ENCODE measurements at places on chromosomes 1 and 21.

- no peak for DNase-seq
Observed at GRCh38 chr1:30418939-30419720, 304.3 kb downstream of the MATN1 start.

DNA sequence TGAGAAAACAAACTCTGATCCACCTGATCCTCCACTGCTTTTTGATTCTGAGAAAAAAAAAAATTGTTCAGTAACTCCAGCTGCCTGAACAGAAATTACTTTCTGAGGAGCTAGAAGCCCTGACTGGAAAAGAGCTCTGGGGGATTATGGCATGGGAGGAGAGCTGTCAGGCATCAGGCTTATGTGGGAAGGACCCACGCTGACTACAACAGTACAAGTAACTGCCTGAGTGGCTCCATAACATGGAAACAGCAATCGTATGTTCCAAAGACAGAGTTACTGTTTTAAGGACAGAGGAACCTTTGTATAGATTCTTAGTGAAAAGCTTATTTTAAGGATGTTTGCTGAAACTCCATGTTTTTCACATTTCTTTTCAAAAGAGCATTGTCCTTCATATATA, 1.2 kb upstream of the ANGPTL7 start:
- no peak for DNase-seq

- DNase-seq, result no peak
Observed at GRCh38 chr1:25899792-25900191, 6.4 kb downstream of the STMN1 start.

DNA sequence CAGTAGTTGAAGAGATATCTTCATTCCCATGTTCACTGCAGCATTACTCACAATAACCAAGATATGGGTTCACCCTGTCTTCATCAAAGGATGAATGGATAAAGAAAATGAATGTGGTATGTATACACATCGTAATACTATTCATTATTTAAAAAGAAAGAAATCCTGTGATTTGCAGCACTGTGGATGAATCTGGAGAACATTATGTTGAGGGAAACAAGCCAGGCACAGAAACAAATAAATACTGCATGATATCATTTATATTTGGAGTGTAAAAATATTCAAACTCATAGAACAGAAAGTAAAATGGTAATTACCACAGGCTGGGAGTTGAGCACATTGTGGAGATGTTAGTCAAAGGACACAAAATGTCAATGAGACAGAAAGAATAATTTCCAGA, 977.2 kb downstream of the AMY1C start:
- no peak for DNase-seq

GRCh38 chr1:159211331-159212136, 6.9 kb downstream of the ACKR1 start:
- no peak for DNase-seq

- DNase-seq, result no peak
Observed at GRCh38 chr1:145927916-145928643, 796 bp upstream of the RBM8A start.

GRCh38 chr21:29219165-29219770, 79.5 kb upstream of the BACH1 start:
- DNase-seq, result no peak

GRCh38 chr1:30966690-30967369, 58.3 kb upstream of the SDC3 start:
- no peak for DNase-seq

DNA sequence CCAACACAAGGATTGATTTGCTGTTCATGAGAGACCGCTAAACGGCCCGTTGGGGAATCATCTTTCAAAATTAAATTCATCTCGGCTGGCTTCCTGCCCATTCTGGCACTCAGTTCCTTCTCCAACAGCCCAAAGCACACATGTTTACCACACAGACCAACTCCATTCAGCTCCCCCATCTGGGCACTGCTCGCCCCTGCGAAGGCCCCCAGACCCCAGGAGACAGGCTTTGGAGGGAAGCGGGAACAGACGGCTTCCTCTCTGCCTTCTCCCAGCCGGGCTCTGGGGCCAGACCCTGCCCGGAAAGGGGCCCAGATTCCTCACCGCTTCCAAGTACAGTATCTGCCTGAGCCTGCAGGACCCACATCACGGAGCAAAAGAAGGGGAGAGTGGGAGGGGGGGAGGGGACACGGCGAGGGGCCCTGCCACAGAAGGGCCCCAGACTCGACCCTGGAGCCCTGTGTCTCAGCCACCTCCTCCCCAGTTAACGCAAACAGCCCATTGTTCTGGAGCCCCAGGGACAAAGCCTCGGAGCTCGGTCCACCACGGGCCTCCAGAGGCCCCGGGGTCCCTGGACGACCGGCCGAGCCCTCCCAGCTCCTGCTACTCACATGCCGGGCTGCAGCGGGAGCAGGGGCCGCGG, 660 bp downstream of the MEGF6 start:
- no peak for DNase-seq

DNA sequence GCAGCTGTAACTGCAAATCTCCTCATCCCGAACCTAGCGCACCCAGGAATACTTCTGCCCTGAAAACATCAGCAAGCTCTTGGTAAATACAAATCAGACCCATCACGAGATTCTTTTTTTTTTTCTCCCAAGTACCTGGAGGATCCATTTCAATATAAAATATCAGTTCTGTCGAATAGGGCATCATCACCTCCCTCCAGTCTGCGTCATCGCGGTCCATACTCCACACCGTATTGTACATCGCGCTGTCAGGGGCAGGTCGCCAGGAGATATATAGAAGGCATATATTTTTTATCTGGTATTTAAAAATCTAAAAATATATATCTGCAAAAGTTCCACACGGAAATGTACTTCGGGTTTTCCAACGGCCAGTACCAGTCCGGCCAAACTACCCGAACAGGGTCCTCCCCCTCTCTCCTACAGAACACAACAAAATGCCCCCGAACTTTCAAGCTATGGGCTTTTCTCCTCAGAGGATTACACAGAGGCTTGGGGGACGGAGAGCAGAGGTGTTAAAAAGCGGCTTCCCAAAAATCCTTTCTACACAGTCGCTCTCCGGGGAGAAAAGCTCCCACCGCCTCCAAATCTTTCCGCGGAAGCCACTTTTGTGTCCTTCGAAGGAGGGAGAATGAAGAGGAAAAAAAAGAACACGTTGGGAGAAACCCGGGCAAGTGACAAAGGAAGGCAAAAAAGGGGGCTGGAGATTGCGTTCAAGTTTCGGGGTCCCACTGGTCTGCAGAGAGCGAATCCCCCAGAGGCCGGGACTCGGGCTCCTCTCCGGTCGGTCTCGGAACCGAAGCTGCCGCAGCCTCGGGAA, 509 bp downstream of the PIK3R3 start:
- DNase-seq, result no peak

- DNase-seq, result no peak
Observed at GRCh38 chr1:26838474-26839338, 12.2 kb downstream of the ZDHHC18 start.

GRCh38 chr1:36614571-36614970, 131.9 kb upstream of the CSF3R start:
- no peak for DNase-seq

- DNase-seq, result no peak
Observed at GRCh38 chr1:96583903-96584302, 137.7 kb upstream of the PTBP2 start.

DNA sequence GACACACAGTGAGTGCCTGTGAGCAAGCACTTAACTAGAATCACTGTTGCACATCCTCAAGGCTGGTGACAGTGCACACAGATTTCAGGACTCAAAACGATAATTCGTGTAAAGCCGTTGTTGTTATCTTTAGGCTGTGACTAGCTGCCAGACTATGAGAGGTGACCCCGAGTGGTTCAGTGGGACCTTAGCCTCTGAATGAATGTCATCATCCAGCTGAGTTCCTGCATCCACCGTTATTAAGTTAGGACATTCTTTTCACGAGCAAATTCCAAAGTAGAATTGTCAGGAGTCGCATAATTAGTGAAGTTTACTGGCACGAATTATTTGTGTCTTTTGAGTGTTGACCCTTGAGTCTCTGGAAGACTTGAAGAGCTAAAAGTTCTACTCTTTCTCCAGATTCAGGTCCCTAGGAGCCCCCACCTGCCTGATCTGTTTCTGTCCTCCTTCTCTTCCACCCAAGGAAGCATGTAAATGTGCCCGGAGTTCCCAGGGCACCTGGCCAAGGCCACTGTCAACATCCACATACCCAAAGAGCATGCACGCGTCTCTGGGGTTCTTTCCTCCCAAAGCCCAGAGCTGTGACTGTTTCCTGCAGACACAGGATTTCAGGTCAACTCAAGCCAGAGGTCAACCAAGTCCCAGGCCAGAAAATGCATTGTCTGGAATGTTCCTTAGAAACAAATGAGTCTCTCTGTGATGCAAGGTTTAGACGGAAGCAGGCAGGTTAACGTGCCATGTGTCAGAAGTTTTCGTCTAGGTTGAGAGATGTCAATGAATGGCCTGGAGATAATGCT, 207.2 kb downstream of the TOMM20 start:
- DNase-seq, result no peak

DNA sequence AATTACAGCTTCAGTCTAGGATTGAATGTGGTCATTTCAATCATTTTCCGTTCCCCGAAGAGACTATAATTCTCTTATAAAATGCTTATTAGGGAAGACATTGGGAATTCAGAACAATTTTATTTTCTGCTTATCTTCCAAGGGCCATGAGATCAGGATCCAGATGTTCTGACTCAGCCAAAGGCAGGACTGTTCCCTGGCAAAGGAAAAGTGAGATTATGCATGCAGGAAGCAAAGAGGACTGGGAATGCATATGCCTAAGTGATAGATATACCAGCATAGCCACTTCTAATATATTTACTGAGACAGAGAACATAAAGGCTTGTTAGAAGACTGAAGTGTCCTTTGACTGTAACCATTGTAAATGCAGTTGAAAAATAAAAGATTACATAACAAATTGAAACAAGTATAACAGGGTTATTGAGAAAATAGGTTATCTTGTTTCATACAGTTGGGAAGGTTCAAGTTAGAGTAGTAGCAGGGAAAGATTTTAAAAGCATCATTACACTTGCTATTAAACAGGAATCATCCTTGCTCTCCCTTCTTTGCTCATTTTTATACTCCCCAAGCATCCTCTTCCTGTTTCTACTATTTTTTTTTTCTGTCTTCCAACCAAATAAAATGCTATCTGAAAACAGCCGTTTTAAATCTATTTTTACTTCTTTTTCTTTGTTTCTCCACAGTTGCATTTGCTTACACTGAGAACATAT, 439.6 kb upstream of the ADAMTS5 start:
- DNase-seq, result no peak

DNA sequence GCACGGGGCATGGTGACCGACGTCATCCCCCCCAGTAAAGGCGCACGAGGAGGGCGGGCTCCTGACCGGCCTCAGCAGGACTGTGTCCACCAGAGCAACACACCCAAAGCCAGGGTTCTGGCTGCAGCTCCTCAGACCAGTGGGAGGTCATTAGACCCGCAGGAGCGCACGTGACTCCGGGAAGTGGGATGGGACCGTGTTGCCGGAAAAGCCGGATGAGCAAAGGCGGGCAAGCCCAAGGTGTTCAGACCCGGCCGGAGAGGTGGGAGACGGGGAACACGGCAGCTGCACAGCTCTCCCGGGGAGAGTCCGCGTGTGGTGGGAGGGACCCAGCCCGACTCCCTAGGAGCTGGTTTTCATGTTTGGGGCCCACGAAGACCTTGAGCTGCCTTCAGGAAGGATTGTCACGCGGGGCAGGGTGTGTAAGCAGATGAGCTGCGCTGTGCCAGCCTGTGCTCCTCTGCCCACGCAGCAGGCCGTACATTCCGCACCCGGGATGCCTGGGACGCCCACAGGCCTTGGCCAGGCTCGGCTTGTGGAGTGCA, 20.6 kb upstream of the TRAPPC10 start:
- no peak for DNase-seq

- DNase-seq, result no peak
Observed at GRCh38 chr1:56535939-56536338, 43.4 kb downstream of the PLPP3 start.

DNA sequence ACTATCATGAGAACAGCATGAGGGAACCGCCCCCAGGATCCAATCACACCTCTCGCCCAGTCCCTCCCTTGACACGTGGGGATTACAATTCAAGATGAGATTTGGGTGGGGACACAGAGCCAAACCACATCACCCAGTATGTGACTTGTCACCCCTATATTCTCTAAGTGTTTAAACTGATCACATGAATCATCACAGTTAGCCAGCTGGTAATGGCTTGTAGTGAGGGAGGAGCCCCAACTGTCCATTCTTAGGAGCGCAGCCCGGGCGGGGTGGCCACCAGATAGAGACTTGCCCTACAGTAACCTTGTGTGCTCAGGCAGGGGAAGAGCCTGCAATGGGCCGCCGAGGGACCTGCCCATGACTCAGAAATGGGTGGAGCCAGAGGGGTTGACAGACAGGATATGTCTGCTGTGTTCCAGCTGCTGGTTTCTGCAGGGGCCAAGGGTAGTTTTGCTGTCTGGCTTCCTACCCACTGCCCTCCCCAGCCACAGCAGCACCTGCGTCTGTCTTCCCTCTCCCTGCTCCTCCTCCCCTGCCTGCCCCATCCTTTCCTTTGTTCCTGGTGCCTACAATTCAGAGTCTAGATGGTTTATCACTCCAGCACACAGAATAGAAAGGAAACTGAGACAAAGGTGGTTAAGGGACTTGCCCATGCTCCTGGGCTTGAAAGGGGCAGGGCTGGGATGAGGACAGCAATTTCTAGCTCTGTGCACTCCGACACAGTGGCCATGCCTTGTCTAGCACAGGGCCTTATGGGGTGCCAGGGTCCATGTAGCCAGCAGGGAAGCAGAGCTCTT, 9.2 kb downstream of the ABCG1 start:
- DNase-seq, result no peak

DNA sequence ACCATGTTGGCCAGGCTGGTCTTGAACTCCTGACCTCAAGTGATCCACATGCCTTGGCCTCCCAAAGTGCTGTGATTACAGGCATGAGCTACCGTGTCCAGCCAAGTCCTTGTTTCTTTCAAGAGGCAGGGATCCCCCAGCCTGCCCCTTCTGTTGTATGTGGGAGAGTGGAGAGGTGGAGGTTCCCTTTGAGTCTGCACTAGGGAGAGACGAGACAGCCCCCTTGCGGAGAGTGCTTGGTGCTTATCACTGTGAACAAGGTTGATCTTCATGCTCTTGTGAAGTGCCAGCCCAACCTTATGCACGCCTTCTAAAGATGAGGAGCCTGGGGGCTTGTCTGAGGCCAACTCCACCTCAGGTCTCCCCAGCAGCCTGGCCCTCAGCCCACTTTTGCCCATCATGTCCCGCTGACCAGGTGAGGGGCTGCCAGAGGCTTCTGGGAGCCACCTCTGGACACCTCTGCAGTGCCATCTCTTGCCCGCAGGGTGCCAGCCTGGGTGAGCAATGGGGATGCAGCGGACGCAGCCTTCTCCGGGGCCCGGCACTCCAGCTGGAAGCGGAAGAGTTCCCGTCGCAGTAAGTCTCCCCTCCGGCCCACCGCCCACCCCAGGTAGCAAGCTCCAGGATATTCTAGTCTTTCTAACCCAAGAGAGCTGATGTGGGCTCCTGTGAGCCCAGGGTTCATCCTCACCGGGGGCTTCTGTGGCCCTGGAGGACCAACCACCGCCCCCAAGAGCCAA, 62.3 kb downstream of the ARHGEF10L start:
- DNase-seq, result no peak

DNA sequence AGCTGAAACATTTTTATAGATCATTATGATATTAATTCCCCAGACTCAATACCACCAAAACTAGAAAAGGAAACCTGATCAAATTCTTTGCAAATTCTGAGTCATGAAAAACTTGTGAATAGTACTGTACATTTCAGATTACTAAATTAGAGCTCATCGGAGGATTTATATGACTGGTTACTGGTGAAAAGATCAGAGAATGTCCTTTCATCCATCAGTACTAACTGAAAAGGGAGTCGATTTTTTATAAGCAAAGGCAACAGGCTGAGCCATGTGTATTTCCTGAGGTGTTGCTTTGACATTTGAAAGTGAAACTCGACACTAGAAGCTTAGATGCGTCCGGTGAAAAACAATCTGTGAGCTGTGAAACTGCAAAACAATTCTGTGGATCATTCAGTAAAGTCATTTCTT, 155.7 kb downstream of the TNFSF18 start:
- DNase-seq, result no peak

- DNase-seq, result no peak
Observed at GRCh38 chr1:221448585-221449175, 293.2 kb downstream of the DUSP10 start.

Measured in cortex of kidney (tissue), 1 donor.